ENCODE measurements at places on chromosomes 12 and 14. TPM values are rescaled to one million over a fixed set of nuclear protein-coding genes. Genes with fewer than 3 reads are reported as not detected.

NFATC4 gene
- total RNA-seq: 2.9 TPM

KCNH3 gene
- not detected for total RNA-seq

SRRM4 gene
- total RNA-seq: not detected

ARMH4 gene
- 0.04 TPM for total RNA-seq

TSHR gene
- total RNA-seq: not detected

MTERF2 gene
- 3.5 TPM for total RNA-seq

VRTN gene
- not detected for total RNA-seq

RPS6KL1 gene
- total RNA-seq: 2.1 TPM
